ENCODE measurements at places on chromosomes 11 and 22.

- DNase-seq: no peak
Observed at GRCh38 chr11:70210530-70210929, 7.4 kb downstream of the FADD start.

- no peak for DNase-seq
Observed at GRCh38 chr11:134276396-134277182, 410 bp downstream of the GLB1L3 start.

DNA sequence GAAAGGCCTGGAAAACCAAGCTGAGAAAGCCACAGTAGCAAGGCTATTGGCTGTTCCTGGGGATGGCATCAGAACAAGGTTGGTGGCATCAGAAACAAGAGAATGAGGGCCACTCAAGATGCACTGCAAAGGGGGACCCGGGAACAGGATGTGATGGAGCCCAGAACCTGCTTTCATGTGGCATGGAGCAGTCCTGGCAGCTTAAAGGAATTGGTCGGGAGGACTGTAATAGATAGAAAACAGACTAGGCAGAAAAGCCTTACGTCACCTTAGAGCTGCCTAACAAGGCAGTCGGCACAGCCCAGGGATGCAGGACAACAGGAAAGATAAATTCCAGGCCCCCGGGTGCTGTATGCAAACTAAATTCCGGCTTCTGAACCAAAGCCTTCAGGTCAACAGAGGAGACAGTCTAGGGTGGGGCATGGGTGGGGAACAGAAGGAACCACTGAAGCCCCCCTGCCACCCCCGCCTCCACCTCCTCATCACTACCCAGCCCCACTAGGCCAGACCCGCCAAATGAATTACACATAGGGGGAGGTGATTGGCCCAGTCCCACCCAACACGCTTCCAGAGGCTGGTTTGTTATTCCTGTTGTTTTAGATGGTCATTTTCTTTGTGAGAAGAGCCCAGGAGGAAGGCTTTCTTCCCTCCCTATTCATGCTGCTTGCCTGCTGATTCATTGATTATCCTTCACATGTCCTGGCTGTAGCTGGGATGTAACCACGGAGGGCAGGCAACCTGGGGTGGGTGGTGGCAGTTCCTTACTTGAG is 25.7 kb upstream of the LRRC55 start:
- no peak for DNase-seq

DNA sequence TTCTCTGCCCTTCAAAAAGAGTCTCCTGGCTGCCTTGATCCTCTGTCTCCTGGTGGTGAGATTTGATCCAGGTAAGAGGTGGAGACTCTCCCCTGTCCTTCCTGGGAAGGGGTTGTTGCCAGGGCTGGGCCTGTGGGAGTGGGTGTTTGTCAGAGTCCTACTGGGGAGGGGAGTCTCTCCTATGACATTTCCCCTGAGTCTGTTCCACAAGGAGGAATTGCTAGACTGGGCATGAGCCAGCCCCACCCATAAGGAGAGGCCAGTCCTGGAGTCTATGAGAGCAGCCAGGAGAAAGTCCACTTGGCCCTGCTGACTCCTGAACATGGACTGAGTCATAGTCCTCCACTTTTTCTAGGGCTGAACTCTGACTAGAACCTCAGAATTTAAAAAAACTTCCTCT is 7.4 kb downstream of the PEX26 start:
- no peak for DNase-seq

DNA sequence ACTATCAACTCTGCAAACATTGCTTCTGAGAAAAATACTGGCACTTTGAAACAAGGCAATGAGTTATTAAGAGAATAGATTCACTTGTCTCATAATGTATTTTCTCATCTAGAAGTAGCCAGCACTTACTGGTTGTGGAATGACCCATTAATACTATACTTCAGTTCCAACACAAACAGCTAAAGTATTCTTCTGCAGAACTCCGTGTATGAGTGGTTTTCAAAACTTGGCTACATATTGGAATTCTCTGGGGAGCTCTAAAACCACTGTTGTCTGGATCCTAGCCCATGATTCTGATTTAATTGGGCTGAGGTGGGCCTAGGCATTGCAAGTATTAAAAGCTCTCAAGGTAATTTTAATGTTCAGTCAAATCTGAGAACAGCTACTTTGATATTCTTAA is 1416.4 kb upstream of the RAG2 start:
- DNase-seq: no peak

DNA sequence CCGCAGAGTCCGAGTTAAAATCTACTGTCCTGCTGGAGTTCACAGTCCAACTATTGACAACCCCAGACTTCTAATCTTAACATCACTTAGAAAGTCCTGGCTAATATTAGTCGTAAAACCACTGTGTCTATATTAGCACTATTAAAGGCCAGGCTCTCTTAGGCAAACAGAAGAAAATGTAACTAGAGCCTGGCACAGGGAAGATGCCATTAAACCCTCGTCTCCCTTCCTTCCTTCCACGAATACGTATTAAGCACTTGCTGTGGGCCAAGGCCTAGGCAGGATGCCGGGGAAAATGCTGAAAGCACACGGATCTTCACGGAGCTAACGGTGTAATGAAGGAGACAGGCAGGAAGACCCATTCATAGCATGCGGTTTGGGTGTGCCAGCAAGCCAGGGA is 81.5 kb upstream of the LMO1 start:
- DNase-seq: no peak

GRCh38 chr11:326842-327580 is 6.4 kb upstream of the IFITM3 start:
- no peak for DNase-seq

DNA sequence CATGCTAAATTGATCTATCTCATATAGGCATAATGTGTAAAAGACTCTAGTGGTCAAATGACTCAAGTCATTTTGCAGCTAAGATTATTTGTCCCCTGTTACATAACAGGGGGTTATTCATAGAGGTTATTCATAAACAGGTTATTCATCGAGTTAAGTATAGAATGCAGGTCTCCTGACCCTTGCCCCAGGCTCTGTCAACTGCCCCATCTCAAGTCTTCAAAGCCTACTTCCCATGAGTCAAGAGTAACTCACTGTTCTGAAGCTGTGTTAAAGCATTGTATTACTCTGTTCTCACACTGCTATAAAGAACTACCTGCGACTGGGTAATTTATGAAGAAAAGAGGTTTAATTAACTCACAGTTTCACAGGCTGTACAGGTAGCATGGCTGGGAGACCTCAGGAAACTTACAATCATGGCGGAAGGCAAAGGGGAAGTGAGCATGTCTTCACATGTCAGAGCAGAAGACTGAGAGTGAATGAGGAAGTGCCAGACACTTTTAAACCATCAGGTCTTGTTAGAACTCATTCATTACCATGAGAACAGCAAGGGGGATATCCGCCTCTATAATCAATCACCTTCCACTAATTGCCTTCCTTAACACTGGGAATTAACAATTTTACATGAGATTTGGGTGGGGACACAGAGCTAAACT is 226.2 kb upstream of the BLID start:
- no peak for DNase-seq

DNA sequence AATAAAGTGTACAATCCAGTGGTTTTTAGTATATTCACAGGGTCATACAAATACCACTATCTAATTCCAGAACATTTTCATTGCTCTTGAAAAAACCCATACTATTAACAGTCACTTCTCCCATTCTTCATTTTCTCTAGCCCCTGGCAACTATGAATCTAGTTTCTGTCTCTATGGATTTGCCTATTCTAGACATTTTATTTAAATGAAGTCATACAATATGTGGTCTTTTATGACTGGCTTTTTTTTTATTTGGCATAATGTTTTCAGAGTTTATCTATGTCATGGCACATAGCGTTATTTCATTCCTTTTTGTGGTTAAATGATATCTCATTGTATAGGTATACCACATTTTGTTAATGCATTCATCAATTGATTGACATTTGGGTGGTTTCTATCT is 59.4 kb downstream of the KDM2A start:
- no peak for DNase-seq
